ENCODE measurements at places on chromosomes 12 and 14.

DNA sequence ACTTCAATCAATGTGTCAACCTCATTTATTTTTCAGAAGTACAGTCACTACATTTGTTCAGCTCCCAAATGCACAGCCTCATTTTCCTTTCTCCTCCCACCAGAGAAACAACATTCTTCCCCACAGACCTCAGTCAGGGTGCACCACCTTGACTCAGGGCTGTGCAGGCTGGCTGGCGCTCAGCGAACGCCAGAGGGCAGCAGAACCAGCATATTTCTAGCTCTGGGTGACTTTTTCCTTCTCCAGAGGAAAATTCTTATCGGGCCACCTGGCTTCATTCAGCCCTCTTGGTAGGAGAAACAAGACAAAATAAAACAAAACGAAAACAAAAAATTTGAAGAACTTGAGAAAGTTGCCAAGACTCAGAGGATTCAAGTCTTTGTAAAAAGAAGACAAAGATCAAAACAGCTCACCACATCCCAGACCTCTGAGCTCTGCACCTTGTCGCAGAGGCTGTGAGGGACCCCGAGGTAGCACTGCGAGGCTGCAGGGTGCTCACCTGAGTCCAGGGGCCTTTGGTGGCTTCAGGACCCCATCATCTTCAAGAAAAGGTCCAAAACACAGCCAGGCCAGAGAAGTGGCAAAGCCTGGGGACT lies 33.7 kb downstream of the PAH start:
- DNase-seq: peak; percentile 14

DNA sequence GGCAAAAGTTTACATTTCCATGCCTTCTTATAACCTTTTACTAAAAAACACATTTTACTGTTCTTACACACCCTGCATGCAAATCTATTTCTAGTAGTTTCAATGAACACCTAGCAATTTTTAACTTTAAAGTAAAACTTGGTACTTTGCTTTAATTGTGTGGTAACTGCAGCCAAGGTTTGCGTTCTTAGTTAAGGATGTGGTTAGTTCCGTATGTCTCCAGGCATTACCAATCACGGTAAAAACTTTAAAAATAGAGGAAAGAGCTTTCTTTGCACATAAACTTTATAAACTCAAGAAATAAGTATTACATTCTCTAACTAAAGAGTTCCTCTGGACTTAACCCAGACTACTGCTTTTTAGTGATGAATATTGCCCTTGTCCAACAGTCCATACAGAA lies 795.2 kb downstream of the SLC16A7 start:
- DNase-seq: no peak

DNA sequence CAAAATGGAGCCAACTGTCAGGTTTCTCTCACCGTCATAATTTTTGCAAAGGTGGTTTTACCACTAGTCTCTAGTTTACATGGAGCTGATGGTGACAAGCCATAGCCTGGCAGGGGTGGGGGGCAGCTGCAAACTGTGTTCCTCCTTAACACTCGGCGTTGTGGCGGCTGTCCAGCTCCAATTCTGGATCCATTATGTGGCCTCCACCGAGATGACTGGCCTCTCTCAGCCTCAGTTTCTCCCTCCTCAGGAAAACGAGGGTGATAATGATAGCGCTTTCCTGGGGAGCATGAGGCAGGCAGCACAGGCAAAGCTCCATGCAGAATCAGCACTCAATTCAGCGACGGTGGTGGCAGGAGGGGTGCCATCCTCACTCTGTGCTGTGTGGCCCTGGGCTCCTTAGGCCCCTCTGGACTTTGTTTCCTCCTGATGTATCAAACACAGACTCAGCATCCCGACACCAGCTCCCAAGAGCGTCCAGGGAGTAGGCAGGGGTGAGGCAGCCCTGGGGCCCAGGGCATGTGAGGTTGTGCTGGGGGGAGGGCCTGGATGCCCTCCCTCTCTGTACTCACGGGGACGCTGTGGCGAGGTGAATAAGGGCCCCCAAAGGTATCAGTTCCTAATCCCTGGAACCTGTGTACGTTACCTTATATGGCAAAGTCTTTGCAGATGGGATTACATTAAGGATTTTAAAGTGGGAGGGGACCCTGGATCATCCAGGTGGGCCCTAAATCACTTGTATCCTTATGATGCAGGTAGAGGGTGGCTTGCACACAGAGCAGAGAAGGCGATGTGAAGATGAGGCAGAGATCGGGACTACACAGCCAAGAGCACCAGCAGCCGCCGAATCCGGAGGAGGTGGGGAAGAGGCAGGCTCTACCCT lies 46.8 kb upstream of the EIF5 start:
- no peak for DNase-seq

DNA sequence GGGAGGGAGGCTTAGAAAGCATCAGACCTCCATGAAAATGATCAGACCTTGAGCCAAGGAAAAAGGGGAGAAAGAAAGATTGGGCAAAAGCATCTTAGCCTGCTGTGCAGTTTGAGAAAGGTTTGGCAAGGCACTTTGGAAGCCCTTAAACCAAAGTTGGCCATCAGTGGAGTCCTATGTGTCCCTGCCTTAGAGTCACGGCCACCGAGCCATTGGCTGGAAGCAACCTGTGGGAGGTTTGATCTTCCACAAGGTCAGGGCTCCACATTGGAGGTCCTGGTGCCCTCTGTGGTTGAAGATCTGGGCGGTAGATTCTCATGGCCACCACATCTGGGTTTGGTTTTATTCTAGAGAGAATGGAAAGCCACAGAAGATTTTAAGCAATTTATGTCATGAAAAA lies 44.4 kb downstream of the SRRM4 start:
- DNase-seq: no peak

DNA sequence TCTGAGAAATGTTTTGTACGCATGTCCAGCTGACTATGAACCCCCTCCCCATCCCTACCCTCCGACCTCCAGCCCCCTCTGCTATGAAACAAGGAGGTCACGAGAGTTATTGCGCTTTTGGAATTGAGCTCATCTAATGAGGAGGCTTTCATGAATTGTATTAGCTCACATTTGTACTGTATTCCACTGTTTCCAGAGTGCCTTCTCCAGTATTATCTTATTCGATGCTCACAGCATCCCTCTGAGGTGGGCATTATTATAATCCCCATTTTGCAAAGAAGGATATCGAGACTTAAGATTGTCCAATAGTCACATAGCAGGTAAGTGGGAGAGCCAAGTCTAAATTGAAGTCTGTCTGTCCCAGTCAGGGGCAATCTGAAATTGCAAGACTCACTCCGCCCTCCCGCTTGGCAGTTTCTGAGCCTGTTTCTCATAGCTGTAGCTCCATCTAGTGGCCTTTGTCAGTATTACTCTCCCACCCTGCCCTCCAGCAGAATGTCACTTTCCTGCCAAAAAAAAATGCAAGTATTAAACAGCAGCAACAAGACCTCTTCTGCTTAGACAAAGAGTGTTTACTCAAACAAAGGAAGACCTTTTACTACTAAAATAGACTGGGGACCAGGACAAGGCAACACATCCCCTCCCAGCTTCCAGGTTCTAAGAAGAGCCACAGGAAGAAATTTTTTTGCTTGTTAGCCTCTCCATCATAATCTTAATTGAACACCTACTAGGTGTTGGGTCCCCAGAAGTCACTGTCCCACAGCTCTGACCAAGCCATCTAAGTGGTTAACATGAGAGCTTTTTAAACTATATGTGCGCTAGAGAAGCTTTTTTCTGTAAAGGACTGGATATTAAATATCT lies 48.6 kb upstream of the TMEM233 start:
- peak; percentile 35 for DNase-seq

DNA sequence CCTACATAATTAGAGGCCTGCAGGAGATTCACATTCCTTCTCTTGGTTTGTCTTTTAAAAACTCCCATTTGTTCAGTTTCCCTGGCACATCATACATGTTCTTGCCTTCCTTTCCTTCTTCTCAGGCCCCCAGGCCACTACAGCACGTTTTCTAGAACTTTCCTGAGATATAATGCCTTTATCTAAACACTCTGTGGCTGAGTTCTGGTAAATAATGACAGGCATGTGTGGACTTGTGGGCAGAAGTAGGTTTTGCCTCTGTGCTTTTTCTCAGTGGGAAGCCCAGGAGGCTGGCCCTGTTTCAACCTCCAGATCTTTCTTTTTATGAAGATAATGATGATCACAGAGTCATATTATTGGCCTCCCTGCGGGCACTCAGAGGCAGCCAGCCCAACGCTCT lies 117.2 kb downstream of the TMX1 start:
- no peak for DNase-seq

DNA sequence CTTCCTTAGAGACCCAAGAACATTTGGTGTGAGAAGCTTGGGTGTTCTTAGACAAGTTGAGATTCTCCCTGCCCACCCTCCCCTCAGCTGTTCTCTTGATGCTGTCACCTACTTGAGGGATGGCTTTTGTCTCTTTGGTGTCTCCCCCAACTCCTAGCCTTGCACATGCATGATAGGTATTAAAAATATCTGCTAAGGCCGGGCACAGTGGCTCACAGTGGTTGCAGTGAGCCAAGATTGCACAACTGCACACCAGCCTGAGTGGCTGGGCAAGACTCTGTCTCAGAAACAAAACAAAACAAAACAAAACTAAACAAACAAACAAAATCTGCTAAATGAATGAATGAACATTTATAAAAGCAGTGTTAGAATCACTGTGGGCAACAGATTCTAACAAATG lies 261.1 kb downstream of the AKAP6 start:
- no peak for DNase-seq

DNA sequence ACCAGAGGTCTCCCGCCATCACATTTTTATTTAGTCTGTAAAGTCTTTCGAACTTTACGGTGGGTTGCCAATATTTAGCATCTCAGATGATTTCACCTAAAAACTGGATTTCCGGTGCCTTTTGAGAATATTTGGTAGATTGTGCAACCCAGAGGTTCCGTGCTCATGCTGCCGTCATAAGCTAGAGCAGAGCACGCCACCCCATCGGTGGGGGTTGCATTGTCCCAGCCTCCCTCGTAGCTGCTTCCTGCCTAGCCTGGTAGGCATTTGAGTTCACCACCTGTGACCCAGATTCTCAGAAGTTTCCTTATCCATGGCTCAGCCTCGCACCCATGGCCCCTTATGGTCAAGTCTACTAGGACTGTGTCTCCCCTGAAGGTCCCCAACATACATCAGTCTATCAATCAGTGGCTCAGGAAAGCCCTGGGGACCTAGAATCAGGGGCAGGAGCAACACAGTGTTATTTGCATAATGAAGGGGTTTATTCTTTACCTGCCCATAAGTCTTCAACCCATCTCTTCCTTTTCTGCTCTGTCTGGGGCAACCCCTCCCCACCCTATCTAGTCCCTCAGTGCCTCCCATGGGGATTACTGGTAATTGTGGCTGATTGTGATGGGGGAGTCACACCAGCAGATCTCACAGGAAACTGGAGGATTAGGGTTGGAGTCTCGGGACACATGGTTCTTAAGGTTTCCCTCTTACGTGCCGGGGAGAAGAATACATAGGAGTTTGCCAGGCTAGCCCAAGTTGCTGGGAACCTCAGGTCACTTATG lies 152.3 kb downstream of the PHETA1 start:
- DNase-seq: no peak

- no peak for DNase-seq
Observed at GRCh38 chr14:34620839-34621238, 9.1 kb downstream of the SNX6 start.

- DNase-seq: no peak
Observed at GRCh38 chr12:88677464-88677863, 97.2 kb upstream of the KITLG start.

- no peak for DNase-seq
Observed at GRCh38 chr12:17928708-17929366, 161.2 kb downstream of the RERGL start.

DNA sequence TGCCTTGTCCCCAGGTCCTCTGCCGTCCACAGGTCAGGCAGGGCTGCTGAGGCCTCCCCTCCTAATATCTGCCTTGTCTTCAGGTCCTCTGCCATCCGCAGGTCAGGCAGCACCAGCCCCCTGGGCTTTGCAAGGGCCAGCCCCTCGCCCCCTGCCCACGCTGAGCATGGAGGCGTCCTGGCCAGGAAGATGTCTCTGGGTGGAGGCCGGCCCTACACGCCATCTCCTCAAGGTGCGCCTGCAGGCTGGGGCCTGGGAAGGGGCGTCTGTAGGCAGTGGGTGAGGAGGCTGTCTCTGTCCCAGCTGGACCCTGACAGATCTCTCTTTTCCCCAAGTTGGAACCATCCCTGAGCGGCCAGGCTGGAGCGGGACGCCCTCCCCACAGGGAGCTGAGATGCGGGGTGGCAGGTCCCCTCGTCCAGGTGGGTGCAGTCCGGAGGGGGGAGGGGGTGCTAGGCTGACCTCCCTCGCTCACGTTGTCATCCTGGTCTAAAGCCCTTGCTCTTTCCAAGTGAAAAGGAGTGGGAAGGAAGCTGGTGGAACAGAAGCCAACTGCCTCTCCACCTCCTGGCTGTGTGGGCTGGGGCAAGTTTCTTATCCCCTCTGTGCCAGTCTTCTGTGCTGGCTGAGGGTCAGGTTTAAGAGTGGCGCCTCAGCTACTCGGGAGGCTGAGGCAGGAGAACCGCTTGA lies 13.9 kb upstream of the PUS1 start:
- no peak for DNase-seq

- no peak for DNase-seq
Observed at GRCh38 chr12:56145217-56145616, 7.2 kb upstream of the MYL6B start.

GRCh38 chr12:87227162-87227561 lies 802.0 kb downstream of the C12orf50 start:
- no peak for DNase-seq

DNA sequence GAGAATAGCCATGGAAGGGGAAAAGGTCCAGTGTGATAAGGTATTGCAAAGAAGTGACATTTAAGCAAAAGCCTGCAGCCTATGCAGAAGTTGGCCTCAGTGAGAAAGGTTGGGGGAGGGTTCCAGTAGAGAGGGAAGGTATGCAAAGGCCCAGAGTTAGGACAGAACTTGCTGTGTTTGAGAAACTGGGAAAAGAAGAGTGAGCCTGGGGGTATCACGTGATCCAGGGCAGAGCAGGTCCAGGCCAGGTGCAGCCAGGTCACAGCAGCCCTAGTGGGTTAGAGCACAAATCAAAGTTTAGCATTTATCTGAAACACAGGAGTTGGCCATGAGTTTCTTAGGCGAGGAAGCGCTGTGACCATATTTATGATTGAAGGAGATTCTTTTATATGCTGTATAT lies 1.6 kb downstream of the SERPINA5 start:
- no peak for DNase-seq

DNA sequence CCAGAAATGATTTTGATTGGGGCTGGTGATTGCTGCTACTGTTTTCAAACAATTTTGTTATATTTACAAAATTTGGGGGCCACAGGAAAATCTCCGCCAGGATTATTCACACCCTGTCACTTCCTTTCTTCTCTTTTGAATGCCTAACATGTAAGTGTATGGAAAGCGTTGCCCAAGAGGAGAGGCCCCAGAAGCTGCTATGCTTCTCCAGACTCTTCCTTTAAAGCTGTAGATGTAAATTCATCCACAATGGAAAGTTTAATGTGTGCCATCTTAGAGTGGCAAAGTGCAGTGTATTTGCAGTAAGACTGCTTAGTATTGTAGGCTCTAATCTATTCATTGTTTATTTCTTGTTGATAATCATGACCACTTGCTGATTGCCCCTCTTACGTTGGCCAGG lies 136.7 kb upstream of the LRIG3 start:
- no peak for DNase-seq

DNA sequence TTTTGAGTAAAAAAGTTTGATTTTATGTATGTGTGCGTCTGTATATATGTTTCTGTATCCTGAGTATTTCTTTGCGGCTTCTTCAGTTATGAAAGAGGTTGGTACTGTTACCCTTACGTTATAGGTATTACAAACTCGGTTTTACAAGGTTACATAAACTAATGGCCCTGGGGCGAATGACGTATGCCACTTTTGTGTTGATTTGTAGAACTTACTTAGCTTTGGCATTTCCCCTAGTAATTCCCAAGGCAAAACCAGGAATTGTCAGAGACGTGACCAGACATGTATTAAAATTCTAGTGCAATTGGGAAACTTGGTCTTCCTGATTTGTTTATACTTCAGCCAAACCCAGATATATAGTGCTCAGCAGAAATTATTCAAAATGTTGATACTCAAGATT lies 93.3 kb downstream of the DUSP16 start:
- DNase-seq: no peak
